Activated CD4-positive, alpha-beta T cell treated with anti-CD3 and anti-CD28 coated beads, Interleukin-2, amount 50 U/mL, for 48 hours (primary cell): ENCODE measurements at places on chromosomes 7 and 10.

DNA sequence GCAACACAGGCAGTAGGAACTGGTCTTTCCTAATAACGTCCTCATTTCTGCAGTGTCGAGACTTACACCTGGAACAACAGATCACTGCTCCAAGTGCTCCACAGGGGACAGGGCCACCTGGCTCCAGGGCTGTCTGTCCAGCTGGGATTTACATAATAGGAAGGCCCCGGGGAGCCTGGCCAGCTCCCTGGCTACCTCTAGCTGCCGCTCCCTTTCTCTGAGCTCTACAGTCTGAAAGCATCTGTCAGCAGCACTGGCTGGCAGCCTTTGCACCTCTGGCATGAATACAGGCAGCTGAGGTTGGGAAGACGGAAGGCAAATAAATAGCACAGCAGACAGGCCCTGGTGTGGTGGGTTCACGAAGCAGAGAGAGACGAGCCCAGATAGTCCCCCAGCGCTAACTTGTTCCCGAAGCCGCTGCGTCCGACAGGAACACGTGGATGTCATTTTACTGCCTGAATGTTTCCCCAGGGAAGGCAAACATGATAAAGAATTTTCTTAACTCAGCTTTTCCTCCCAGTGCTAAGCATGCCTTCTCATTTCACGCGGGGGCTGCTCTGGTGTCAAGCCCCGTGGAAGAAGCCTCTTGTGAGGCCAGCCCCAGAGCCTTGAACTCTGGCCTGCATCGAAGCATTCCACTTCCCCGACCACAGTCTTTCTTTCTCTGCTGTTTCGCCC, 105.4 kb downstream of the ITIH5 start:
- no peak for DNase-seq

GRCh38 chr7:51308696-51309095, 7.9 kb downstream of the COBL start:
- no peak for DNase-seq

DNA sequence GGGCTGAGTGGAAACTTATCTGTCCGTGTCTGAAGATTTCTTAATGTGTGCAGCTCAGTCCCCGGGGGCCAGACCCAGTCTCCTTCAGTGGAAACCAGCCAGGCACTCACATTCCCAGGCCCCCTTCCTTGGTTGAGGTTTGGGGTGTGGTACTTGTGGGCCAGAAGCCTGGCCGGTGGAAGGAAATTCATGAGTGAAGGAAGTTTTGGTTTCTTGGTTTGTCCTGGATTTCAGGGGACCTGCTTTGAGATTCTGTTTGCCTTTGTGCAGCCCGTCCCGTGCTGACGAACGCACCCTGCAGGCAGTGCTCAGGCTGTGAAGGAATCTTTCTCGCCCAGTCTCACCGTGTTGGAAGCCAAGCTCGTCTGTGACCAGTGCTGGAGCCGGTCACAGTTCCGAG, 2.9 kb downstream of the INPP5A start:
- DNase-seq: no peak

- no peak for DNase-seq
Measured at GRCh38 chr7:143245123-143245522, 18.1 kb upstream of the GSTK1 start.

GRCh38 chr10:98485959-98486358, 39.2 kb upstream of the HPS1 start:
- DNase-seq: no peak

GRCh38 chr7:43220250-43220649, 107.8 kb downstream of the HECW1 start:
- no peak for DNase-seq

- DNase-seq: no peak
Measured at GRCh38 chr7:112001091-112001826, 204.9 kb downstream of the DOCK4 start.

- DNase-seq: no peak
Measured at GRCh38 chr10:119316729-119317097, 109.3 kb downstream of the GRK5 start.
